Endothelial cell (in vitro differentiated cells): ENCODE measurements at places on chromosomes 5 and 9. TPM values are rescaled to one million over a fixed set of nuclear protein-coding genes. Genes with fewer than 3 reads are reported as not detected.

DNA sequence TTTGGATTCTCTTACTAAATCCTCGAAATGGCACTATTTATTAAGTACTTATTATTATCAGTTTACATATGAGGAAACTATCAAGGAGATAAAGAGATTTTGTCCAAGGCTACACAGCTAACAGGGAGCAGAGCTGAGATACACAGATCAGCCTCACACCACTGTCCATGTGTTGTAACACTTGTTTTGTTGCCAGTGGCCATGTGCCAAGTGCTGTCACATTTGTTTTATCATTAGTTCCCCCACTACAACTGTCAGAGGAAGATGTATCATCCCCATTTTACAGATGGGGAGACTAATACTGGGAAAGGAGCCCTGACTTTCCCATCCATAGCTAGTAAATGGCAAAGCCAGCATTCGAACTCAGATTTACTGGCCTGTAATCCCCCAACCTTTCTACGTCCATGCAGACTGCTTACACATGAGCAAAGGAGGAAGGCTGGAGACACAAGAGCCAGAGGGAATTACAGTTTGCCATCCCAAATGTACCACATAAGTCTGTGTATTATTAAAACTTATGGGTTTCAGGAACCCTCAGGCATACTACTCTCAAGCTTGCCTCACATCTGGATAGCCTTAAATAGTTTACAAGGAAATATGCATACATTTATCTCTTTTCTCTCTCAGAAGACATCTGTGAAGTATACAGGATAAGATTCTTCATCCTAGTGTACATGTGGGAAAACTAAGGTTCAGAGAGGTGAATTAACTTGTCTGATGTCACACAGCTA, 25.1 kb downstream of the PAPPA start:
- DNase-seq: no peak
- H3K27me3 ChIP-seq: peaks cover 4% of the 10 kb centered on the region
- H3K36me3 ChIP-seq: no peaks in the 10 kb centered on the region
- H3K4me1 ChIP-seq: no peaks in the 10 kb centered on the region

- H3K4me1 ChIP-seq: no peaks in the 10 kb centered on the region
- no peak for DNase-seq
- no peak overlapping the region for H3K4me3 ChIP-seq
- H3K27me3 ChIP-seq: peaks cover 3% of the 10 kb centered on the region
Observed at GRCh38 chr9:133715295-133715865, 22.8 kb downstream of the SARDH start.

- no peak for DNase-seq
- peaks cover 24% of the 10 kb centered on the region for H3K27me3 ChIP-seq
- no peak overlapping the region for H3K4me3 ChIP-seq
- no peak overlapping the region for H3K27ac ChIP-seq
- peaks cover 39% of the 10 kb centered on the region for H3K4me1 ChIP-seq
- H3K36me3 ChIP-seq: peaks cover 13% of the 10 kb centered on the region
Observed at GRCh38 chr9:136707849-136708517, 4.4 kb upstream of the DIPK1B start.

- H3K4me3 ChIP-seq: no peak overlapping the region
- H3K27ac ChIP-seq: peak overlapping the region; percentile 69
- H3K4me1 ChIP-seq: peaks cover 70% of the 10 kb centered on the region
- DNase-seq: no peak
- H3K27me3 ChIP-seq: peaks cover 2% of the 10 kb centered on the region
Observed at GRCh38 chr5:124736082-124736804, 10.2 kb downstream of the ZNF608 start.

- H3K36me3 ChIP-seq: no peaks in the 10 kb centered on the region
- peaks cover 2% of the 10 kb centered on the region for H3K4me1 ChIP-seq
- peaks cover 1% of the 10 kb centered on the region for H3K27me3 ChIP-seq
- DNase-seq: no peak
- no peak overlapping the region for H3K27ac ChIP-seq
Observed at GRCh38 chr5:158398360-158399201, 539.6 kb upstream of the CLINT1 start.

DNA sequence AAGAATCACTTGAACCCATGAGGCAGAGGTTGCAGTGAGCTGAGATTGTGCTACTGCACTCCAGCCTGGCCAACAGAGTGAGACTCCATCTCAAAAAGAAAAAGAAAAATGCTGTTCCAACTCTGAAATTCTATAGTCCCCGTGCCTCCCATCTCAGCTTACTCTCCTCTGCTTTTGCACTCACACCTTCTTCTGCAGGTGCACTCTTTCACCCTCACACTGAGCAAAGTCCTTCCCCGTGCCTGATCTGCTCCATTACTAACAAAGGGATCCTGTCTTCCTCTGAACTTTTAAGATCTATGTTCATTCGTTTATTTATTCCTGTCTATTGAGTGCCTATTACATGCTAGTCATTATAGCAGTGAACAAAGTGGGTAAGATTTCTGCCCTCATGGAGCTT, 47.8 kb downstream of the SUSD1 start:
- DNase-seq: no peak
- H3K4me3 ChIP-seq: no peak overlapping the region
- H3K4me1 ChIP-seq: no peaks in the 10 kb centered on the region
- H3K36me3 ChIP-seq: peaks cover 7% of the 10 kb centered on the region
- H3K27me3 ChIP-seq: peaks cover 2% of the 10 kb centered on the region
- no peak overlapping the region for H3K27ac ChIP-seq

- H3K4me3 ChIP-seq: no peak overlapping the region
- no peak for DNase-seq
- H3K36me3 ChIP-seq: peaks cover 8% of the 10 kb centered on the region
- H3K27ac ChIP-seq: no peak overlapping the region
- H3K4me1 ChIP-seq: peaks cover 27% of the 10 kb centered on the region
Observed at GRCh38 chr9:137245450-137246421, 4.6 kb downstream of the TUBB4B start.

DNA sequence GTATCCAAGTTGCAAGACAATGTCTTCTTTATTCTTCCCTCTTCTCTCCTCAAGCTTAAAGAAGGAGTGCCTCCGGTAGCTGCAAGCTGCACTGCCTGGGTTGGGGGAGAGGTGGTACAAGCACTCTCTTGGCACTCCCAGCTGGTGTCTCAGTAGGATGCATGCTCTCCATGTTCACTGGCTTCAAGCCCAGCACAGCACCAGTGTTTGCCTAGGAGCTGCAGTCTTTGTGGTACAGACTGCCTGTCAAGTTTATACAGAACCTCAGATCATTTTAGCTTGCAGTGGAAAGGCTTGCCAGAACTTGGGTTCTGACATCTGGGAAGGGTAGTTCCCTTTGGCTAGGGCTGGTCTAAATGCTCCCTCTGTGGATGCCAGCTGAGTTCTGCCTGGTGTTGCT, 505.6 kb downstream of the MAN2A1 start:
- no peaks in the 10 kb centered on the region for H3K36me3 ChIP-seq
- H3K27ac ChIP-seq: no peak overlapping the region
- H3K27me3 ChIP-seq: no peaks in the 10 kb centered on the region
- no peak overlapping the region for H3K4me3 ChIP-seq
- no peak for DNase-seq
- H3K4me1 ChIP-seq: no peaks in the 10 kb centered on the region

DNA sequence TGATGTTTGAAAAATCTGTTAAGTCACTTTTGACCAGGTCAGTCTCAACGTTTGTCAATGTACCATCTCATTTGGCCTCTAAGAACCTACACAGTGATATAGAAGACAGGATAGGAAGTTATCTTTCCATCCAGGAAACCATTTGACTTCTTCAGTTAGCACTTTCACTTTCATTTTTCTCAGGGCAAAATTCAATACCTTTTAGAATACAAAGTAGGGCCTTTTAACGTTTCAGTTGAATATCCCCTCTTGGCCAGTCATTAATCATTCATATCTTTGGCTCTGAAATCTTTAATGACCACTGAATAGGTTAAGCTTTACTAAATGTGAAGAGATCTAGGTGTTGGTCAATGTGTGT, 101.1 kb upstream of the GNAQ start:
- DNase-seq: no peak
- H3K27me3 ChIP-seq: peaks cover 4% of the 10 kb centered on the region
- no peaks in the 10 kb centered on the region for H3K4me1 ChIP-seq
- H3K4me3 ChIP-seq: no peak overlapping the region

DNA sequence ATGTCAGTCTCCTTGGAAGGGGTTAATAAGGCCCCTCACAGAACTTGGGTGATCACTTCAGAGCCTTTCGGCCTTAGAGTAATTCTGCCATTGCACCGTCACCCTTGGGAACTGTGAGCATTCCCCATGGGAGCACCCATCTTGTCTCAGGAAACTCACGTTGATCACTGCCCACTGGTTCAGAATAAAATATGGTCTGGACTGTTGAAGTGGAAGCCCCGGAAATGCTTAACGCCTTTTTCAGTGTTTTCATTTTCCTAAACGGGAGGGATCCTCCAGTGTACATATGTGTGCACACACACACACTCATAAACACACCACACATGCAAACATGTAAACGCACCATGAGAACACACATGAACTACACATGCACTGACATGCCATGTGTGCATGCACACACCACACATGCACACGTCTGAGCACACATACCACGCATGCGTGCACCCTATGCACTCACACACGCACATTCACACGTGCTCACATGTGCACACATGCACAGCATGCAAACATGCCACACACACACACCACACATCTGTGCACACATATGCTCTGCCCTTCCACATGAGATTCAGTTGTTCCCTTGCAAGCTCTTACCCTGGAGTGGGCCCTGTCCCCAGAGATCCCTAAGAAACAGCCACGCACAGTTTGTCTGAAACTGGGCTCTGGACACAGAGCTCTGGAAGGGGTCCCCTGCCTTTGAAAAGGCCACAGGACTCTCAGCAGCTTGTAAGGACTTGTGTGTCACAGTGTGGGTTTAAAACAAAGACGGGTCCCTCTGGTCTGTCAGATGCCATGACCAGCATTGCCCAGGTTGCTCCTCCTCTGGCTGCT, 17.0 kb downstream of the MRPL36 start:
- no peaks in the 10 kb centered on the region for H3K4me1 ChIP-seq
- H3K27ac ChIP-seq: no peak overlapping the region
- H3K27me3 ChIP-seq: peaks cover 2% of the 10 kb centered on the region
- H3K4me3 ChIP-seq: no peak overlapping the region

DNA sequence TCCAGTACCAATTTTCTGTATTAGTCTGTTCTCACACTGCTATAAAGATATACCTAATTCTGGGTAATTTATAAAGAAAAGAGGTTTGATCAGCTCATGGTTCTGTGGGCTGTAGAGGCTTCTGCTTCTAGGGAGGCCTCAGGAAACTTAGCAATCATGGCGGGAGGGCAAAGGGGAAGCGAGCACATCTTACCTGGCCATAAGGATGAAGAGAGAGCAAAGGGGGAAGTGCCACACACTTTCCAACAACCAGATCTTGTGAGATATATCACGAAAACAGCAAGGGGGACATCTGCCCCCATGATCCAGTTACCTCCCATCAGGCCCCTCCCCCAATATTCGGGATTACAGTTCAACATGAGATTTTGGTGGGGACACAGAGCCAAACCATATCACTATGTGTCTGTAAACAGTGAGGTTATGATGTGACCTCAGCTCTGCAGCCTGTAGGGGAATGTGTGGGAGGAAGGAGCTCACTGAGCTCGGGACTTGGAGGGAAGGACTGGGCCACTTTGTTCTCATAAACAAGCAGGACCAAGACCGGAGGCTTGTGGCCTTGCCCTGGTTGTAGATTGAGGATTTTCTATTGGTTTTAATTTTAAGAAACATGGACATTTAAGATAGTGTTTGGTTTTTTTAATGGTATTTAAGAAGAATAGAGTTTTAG, 85.2 kb downstream of the EHMT1 start:
- peaks cover 3% of the 10 kb centered on the region for H3K27me3 ChIP-seq
- peak overlapping the region; percentile 74 for H3K4me3 ChIP-seq
- H3K4me1 ChIP-seq: peaks cover 4% of the 10 kb centered on the region
- H3K36me3 ChIP-seq: peaks cover 28% of the 10 kb centered on the region
- no peak for DNase-seq

GRCh38 chr9:79026316-79026715, 545.4 kb upstream of the TLE4 start:
- DNase-seq: no peak
- no peaks in the 10 kb centered on the region for H3K27me3 ChIP-seq
- H3K4me1 ChIP-seq: peaks cover 3% of the 10 kb centered on the region
- H3K4me3 ChIP-seq: no peak overlapping the region
- H3K36me3 ChIP-seq: no peaks in the 10 kb centered on the region
- H3K27ac ChIP-seq: no peak overlapping the region

DNA sequence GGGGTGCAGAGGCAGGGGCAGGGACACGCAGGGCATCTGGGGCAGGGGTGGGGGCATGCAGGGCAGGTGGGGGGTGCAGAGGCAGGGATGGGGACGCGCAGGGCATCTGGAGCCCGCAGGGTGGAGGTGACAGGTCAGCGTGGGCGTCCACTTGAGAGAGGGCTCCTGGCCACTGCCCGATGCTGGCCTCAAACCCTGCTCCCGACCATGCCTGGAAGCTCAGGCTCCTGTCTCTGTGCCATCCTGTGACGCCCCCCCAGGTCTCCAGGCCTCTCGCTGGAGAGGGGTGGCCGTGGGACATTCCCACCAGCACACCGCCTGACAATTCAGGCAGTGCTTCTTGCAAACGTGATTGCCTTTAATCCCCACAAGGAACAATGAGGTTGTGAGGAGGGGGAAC, 33.0 kb downstream of the ZDHHC11B start:
- no peak overlapping the region for H3K4me3 ChIP-seq
- peaks cover 6% of the 10 kb centered on the region for H3K36me3 ChIP-seq
- H3K4me1 ChIP-seq: no peaks in the 10 kb centered on the region
- no peak overlapping the region for H3K27ac ChIP-seq

DNA sequence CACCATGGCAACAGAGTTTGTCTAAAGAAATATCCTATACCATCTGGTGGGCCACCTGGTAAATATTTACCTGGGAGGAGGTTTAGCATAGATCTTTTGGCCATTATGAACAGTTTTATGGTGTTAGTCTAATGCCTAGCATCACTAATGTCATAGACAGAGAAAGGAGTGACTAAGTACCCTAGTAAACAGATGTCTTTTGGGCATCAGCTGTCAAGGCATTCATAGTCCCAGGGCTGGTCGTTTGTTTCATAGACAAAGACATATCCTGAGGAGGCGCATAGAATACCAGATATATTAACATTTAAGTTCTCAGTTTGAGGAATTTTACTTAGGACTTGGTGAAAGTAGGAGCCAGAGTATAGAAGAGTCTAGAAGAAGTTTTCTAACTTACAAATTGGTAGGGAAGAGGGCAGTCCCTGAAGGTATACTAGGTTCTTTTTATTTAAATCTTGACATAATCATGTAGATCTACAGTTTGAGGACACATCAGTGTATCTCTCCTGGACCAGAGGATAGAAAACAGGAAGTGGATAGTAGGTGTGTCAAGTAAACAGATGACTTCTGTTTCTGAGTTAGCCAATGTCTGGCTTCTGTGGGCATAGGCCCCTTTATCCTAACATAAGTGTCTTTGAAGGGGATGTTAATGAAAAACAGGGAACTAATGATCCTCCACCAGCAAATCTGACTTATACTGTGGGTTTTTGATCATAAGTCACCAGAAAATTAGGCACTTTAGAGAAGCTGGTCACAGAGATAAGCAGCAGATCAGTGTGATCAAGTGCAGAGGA, 105.0 kb upstream of the PRSS3 start:
- no peaks in the 10 kb centered on the region for H3K27me3 ChIP-seq
- no peaks in the 10 kb centered on the region for H3K4me1 ChIP-seq
- no peak for DNase-seq
- H3K4me3 ChIP-seq: no peak overlapping the region

The EPB41L4A gene
- total RNA-seq: 50.6 TPM

The IL9 gene
- total RNA-seq: not detected

The GALNT10 gene
- 22.5 TPM for total RNA-seq

The ICE1 gene
- total RNA-seq: 34.9 TPM

The HAVCR2 gene
- 0.15 TPM for total RNA-seq

The PPP3R2 gene
- total RNA-seq: 2.2 TPM

The PGM5 gene
- 1.2 TPM for total RNA-seq
